NCI-H2171 treated with DMSO at 0.1 percent for 48 hours (cell line): ENCODE measurements at places on chromosomes 11 and 22.
A peak's percentile ranks its signal among the peaks of the same experiment; 100 is the strongest.

DNA sequence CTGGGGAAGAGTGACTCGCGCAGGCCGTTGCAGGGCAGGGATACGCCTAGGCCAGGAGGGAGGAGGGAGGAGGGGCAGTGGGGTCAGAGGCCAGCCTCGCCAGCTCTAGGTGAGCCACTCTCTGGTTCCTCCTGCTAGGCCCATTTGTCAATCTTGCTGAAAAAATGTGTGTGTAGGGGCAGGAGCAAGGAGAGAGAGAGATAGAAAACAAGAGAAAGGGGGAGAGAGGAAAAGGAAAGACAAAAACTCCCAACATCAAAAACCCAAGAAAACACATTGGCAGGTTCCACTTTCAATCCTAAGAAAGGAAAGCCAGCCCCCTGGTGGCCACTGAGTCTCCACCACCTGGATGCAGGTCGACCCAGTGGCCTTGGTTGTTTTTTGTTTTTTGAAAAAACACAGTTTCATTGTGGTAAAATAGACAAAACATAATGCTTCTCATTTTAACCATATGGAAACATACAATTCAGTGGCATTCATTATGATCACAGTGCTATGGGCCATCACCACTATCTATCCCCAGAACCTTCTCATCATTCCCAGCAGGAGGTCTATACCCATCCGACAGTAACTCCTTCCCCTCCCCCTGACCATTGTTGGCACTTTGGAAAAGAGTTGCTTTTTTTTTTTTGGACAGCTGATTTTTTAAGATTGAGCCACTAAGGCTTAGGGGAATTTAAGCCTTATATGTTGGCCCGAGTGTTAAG lies 10.9 kb downstream of the OMP start:
- DNase-seq, result peak; percentile 13

DNA sequence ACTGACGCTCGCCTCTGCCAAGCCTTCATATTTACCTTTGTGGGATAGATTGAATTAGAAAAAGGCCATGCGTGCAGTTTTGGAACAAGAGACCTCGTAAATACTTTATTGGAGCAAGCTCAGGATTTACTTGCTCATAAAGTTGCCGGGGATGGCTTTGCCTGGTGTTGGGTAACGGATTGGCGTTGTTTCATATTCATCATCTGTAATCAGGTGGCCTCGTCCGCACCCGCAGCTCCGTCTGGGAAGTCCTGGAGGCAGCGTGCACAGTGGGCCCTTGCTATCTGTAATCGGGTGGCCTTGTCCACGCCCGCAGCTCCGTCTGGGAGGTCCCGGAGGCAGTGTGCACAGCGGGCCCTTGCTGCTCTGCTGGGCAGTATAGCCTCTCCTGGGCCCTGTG lies 1209.3 kb downstream of the BRD1 start:
- no peak for DNase-seq

DNA sequence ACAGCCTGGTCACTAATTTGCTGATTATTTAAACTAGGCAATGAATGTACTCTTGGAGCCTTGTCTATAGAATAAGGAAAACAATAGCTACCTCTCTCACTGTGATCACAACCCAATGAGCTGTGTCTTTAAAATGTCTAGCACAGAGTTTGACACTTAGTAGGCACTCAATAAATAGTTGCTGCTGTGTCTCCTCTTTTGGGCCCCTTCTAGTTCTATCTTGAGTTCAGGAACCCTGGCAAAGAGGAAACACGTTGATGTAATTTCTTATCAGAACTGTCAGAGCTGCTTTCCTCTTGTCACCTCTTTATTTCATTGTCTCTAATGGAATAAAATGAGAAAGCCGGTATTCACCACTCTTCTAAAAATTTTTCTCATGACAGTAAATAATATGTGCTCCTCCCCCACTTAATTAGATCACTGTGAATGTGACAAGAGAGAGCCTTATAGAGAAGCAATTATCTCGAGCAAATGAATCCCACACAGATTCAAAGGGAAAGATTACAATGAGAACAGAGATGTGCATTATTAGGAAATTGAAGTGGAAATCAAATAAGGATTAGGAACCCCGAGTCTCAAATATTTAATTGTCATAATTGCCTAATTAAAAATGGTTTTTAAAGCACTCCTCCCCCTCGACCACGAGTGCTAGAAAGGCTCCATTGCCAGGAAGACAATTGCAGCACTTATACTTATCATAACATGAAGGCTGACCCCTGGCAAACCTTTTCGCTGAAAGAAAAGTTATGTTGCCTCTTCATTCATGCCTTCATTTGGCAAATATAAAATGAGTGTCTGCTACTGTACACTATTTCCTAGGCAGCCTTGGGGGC lies 175.0 kb upstream of the BDNF start:
- DNase-seq, result no peak

DNA sequence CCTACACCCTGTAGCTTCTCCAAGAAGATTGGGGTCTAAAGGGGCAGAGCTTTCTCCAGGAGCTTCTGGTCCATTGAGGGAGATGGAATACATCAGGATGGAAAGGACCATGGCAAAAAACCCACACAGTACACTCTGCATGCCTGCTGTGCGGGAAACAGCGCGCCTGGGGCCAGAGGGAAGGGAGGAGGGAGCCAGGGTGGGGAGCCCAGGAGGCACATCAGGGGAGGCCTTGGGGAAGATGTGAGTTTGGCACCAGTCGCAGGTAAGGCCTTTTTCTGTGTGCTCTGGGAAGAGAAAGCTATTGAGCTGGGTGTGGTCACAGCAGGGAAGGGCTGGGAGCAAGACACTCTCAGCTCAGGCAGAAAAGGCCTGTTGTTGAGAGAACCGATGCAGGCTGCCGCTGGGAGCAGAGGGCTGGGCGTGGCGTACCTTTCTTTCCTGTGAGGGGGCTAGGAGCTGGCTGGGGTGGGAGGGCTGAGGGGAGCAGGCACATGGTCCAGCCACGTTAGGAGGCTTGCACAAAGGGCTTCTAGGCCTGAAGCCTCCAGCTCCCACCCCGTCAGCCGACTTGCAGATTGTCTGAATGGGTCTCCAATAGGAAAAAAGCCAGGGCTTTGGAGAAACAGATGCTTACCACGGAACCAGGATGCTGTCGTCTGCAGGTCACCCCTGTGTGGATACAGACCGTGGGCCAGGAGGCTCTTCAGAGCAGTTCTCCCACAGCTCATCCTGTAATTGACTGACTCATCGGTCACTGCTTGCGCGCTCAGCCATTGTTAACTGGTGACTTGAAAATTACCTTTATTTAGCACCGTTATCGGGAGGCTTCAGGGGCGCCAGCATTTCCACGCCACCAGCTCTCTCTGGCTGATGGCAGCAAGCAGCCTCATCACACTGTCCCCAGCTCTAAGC lies 237.3 kb downstream of the ST3GAL4 start:
- no peak for DNase-seq

DNA sequence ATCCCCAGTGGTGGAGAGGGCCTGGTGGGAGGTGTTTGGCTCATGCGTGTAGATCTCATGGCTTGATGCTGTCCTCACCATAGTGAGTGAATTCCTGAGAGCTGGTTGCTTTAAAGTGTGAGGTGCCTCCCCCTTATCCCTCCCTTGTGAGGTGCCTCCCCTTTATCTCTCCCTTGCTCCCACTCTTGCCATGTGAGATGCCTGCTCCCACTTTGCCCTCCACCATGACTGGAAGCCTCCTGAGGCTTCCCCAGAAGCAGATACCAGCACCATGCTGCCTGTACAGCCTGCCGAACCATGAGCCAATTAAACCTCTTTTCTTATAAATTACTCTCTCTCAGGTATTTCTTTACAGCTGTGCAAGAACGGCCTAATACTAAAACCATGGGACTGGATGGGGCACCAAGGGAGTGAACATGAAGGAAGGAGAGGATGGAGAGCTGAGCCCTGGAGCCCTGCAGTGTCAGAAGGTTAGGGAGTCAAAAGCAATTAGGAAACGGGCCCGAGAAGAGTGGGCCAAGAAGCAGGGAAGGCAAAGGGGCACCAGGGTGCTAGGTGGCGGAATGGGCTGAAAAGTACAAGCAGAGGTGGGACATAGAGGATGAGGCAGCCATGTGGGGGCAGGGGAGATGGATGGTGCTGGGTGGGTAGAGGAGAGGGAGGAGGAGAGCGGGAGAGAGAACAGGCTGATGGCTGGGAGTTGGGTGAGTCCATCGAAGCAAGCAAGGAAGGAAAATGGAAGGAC lies 9.4 kb downstream of the IFITM10 start:
- DNase-seq, result no peak

GRCh38 chr11:63869683-63870082 lies 30.8 kb downstream of the MARK2 start:
- no peak for DNase-seq

- no peak for DNase-seq
Measured at GRCh38 chr22:43554694-43555365, 143.0 kb downstream of the MPPED1 start.

DNA sequence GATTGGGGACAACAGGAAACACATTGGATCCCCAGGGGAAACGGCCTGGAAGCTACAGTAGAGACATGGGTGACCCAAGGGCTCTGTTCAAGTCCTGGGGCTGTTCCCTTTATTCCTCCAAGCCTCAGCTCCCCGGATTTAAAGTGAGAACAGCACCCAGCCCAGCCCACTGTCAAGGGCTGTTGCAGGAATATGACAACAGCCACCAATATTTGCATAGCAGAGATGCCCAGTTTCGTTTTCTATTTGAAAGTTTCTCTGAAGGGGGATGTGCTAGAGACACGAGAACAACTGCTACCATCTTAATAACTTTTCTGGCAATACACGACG lies 81.1 kb upstream of the WNT7B start:
- DNase-seq, result no peak

- no peak for DNase-seq
Measured at GRCh38 chr22:35597692-35598395, 19.3 kb downstream of the MB start.

- peak; percentile 35 for DNase-seq
Measured at GRCh38 chr11:71139516-71140205, 112.7 kb downstream of the SHANK2 start.

DNA sequence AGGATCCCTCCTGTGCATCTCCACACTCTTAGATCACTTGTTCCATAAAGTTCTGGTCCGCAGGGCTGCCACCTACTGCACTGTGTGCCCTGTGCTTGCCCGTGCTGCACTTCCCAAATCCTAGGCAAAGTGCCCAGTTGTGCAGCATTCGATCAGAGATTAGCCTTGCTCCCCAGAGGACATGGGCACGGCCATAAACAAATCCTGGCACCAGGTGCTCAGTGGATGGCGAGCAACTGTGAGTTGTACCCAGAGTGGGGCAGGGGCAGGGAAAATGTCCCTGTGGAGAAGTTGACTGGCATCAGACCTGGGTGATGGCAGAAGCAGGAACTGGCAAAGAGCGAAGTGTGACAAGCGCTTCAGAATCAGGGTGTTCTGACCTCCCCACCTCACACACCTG lies 4.7 kb downstream of the FADS2 start:
- no peak for DNase-seq

GRCh38 chr11:27720277-27720830 lies 20.1 kb upstream of the BDNF start:
- DNase-seq, result no peak

DNA sequence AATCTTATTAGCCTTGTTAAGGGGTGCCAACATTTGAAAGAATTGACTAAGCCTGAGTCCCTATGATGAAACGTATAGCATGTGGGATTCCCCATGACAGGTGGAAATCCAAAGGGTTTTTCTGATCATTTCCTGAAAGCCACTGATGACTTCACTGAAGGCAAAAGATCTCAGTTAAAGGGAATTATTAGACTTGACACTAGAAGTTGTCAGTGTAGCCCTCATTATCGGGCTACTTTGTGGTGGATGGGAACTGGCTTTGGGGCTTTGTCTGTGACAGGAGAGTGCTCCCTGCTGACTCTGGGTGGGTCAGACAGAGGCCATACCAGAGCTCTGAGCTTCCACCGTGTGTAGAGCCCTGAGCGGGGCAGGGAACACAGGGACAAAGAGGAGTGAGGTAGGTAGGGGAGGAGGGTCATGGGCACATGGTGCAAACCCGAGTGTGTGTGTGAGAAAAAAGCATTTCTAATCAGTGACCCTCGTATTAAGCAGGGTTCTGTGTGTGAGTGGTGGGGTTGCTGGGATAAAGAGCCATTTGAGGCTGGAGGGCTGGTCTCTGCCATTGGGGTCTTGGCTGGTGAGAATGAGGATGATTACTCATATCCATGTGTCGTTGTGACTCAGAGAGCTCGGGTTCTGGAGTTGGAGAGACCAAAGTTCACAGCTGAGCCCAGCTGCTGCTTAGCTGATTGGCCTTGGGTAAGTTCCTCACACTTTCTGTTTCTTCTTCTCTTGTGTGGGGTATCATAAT lies 101.1 kb downstream of the GRIK4 start:
- DNase-seq, result no peak

DNA sequence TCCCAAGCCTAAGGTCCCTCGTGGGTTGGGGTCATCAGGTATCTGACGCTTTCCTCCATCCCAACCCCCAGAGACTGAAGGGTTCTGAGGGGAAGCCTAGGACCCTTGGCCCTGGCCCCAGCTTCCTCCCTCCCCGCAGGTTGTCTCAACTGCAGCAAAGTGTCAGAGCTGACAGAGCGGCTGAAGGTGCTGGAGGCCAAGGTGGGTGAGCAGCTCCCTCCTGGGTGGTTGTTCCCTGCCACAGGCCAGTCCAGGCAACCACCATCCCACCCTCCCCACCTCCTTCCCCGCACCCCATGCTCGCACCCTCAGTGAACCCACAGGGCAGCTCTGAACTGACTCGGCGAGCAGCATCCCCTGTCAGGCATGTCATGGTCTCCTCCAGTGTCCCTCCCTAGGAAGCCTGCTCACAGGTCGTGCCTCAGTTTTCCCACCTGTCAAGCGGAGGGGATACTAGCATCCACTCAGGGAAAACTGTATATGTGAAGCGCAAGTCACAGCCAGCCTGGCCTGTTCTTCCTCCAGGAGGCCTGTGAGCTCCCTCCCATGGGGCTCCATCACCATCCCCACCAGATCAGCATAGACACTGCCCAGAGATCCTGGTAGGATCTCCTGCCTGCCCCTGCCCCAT lies 20.8 kb downstream of the EMID1 start:
- no peak for DNase-seq

- peak; percentile 40 for DNase-seq
Measured at GRCh38 chr22:43862074-43862881, at the start of gene SULT4A1. SULT4A1 (minus strand) TSS chr22:43862513; CDS start chr22:43862382, 131 bp downstream.

- DNase-seq, result no peak
Measured at GRCh38 chr11:118295815-118296454, 8.6 kb upstream of the CD3E start.

- DNase-seq, result no peak
Measured at GRCh38 chr11:26243426-26243825, 88.5 kb upstream of the ANO3 start.

DNA sequence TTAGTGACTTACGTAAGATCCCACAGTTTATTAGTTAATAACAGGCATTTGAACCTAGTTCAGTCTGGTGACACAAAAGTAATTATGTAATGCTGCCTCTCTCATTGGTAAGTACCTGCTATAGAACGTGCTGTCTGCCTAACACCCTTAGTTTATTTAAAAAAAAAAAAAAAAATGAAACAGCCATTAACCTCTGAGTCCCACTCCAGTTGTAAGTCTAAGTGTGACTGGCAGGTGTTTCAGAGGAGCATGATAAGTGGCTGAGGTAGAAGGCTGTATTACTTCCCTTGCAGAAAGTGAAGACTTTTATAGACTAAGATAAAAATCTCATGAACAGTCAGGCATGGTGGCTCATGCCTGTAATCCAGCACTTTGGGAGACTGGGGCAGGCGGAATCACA lies 140.5 kb downstream of the TRIM44 start:
- peak; percentile 51 for DNase-seq

GRCh38 chr11:18308242-18308641 lies 13.7 kb downstream of the HPS5 start:
- DNase-seq, result no peak
